T-cell (primary cell): ENCODE measurements at places on chromosomes 1 and 21.
A peak's percentile ranks its signal among the peaks of the same experiment; 100 is the strongest.

DNA sequence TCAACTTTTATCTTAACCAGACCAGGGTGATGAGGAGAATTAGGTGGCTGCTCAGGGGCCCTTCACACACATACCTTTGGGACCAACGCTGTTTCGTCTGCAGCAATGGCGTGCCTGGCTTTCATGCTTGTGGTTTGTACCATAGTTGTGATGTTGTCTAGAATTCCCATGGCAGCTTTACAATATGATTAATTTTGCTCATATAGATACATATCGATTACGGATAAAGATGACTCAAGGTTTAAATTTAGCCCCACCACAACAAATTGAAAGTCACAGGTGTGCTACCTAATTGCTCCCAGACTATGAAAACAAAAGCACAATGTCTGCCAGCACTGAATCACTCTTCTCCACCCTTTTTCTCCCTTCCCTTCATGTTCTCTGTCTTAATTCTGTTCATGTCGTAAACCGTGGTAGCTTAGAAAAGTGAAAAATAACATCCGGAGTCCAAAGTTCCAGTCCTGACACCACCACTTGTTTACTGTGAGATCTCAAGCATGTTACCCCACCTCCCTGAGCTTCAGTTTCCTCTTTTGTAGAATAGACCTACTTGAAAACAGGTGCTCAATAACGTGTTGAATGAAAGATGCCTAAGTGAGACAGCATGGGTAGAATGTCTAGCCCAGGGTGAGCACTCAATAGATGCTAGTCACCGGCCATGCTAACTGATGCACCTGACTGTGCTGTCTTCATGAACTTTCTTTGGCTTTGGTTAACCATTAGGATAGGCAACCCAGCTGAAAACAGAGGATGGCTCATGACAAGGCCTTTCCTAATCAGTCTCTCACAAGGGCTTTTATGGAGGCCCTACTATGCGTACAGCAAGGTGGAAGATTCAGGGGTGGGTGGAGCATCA lies 22.1 kb upstream of the JUN start:
- no peak for DNase-seq

DNA sequence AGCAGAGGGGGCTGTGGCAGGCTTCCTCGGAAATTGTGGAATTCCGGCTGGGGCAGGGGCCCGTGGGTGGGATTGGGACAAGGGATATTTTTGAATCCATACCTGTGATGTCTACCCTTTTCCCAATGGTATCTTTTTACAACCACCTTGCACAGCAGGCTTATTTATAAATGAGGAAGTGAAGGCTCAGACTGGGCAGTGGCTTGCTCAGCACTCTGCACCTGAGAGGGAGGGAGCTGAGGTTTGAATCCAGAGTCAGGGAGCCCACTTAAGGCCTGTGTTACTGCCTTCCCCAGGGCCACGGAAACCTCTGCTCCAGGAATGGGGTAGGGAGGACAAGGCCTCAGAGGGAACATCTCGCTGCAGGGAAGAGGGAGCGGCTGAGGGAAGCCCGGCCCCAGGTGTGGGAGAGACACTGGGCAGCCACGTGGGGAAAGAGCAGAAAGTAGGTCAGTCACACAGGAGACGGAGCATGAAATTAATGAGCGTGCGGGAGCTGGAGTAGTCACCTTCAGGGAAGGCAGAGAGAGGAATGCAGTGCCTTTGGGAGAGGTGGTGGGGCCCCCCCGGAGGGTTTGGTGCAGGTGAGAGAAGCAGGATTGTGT lies 35.4 kb upstream of the SCMH1 start:
- DNase-seq = no peak

DNA sequence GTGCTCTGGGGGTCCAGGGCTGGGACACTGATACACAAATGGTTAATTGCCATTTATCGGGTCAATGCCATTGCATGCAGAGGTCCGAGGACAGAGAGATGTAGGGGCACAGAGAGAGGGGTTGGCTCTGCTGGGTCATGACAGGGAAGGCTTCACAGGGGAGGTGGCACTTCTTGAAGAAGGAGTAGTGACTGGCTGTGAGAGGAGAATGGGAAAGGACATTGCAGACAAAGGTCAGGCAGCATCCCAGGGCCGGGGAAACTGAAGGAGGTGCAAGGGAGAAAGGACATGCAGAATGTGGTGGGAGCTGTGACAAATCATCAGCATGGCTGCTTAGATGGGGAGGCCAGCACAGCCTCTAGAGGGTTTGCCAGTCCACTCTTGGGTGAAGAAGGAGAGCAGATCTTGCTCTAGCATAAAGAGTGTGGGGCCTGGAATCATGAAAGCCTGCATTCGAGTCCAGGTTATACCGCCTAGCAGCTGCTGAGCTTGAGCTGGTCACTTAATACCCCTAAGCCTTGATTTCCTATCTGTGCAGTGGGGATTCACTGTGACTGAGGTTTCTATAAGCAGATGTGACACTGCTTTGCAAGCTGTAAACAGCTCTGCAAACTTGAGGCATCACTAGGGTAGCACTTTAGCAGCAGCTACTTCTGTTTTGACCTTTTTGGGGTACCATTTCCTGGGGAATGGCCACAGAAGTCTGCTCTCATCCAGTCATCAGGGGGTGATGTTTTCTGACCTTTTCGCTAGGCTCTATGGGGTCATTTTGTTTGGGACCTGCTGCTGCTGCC lies 59.2 kb upstream of the EPS8L3 start:
- no peak for DNase-seq

GRCh38 chr1:204475656-204476432 lies 18.8 kb downstream of the PIK3C2B start:
- DNase-seq = no peak

DNA sequence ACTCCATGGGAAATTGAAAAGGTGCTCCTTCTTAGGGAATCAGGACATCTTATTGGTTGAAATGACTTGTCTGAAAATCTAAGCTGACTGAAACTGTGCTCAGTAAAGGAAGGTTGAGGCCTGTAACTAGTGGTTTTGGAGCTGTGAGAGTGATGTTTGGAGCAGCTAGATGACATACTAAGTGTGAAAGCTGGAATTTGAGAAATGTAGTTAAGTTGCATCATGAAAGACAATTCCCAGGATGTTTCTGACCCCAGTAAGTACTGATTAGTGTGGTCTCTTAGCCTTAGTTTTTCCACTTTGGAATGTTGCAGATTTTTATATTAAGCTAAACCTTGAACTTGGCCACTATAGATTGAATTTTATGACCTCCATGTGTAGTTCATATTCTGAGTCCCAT lies 154.9 kb downstream of the PAPPA2 start:
- DNase-seq = no peak

GRCh38 chr1:19811206-19811851 lies 3.8 kb downstream of the RNF186 start:
- DNase-seq = peak; percentile 40

- DNase-seq = no peak
Measured at GRCh38 chr1:233945573-233945972, 41.1 kb downstream of the SLC35F3 start.

- no peak for DNase-seq
Measured at GRCh38 chr1:89130716-89131115, 4.8 kb upstream of the GBP2 start.

DNA sequence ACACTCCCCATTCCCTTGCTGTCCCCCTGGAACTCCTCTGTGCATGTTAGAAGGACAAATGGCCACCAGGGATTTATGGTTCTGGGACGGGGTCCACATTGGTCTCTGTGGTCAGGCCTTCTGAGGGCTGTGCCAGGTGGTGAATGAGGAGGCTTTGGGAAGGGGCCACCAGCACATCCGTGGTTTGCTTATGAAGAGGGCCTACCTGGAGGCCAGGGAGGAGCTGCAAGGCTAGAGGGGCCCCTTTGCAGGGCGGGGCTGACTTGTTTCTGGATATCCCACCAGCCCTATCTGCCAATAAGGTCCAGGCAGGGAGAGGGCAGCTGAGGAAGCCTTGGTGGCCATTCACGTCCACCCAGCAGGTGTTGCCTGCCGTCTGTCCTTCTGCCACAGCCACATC lies 24.9 kb downstream of the KCNA10 start:
- no peak for DNase-seq

GRCh38 chr21:28483301-28484035 lies 509.2 kb downstream of the LTN1 start:
- no peak for DNase-seq

- DNase-seq = no peak
Measured at GRCh38 chr21:42135386-42136052, 64.4 kb downstream of the UMODL1 start.

GRCh38 chr1:236398538-236398937 lies 4.5 kb downstream of the EDARADD start:
- no peak for DNase-seq

- no peak for DNase-seq
Measured at GRCh38 chr1:181541458-181541857, 58.1 kb downstream of the CACNA1E start.

- DNase-seq = no peak
Measured at GRCh38 chr1:66267201-66267940, 266.6 kb upstream of the SGIP1 start.

DNA sequence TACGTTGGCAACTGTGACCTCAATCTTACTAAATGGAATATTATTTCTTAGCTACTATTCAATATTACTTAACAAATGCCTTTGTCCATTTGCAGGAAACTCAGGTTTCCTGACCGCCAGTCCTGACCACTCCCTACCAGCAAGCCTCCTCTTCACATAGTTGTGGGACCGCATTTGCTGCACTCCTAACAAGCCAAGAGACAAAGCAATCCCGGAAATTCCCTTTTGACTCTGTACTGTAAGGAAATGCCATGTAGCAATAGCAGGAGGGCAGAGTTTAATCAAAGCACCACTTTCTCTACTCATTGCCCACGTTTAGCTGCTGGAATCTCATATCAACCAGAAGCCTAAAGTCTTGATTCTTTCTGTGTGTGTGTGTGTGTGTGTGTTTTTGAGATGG lies 28.1 kb upstream of the ACBD6 start:
- no peak for DNase-seq

DNA sequence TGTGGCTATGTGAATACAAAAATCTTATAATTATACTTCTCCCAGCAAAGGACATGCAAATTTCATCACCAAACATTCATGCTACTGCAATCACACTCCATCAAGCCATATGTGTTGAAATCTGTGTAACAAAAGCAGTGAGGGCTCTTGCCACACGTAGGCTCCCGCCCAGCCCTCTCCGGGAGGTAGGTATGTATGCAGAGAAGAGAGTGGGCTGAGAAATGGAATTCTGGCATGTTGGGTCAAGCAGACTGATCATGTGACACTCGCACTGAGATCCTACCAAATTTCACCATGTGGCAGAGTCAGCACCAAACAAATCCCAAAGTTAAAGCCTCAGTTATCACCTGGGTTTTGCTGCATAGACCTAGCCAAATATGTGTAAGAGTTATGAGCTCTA lies 49.7 kb downstream of the APP start:
- no peak for DNase-seq

DNA sequence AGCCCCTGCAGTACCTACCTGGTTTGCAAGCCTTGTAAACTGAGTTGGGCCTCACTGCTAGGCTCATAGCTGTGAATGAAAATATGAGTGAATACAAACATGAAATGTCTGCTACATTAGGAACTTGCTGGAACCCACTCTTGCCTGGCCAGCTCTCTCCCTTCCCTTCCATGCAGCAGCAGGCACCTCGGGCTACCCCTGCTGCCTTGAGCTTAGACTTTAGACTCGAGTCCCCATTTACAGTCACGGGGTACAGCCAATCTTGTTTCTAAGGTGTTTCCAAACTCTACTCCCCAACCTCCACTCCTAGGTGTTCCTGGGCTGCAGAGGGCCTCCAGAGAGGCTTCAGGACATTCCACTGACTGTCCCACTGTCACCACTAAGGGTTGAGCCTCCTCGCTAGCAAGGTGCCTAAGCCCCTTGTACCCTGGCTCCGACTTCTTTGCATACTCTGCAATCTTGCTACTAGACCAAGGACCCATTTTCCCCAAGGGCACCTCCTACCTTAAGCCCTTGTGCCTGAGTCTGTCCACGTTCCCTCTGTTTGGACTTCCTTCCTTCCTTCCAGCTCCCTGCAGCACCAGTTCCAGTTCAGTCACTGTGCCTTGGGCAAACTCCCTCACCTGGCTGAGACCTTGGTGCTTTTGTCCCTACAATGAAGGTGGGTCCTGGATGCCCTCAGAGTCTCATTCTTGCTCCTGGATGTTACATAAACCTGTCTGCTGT lies 36.9 kb downstream of the CDK18 start:
- DNase-seq = no peak

DNA sequence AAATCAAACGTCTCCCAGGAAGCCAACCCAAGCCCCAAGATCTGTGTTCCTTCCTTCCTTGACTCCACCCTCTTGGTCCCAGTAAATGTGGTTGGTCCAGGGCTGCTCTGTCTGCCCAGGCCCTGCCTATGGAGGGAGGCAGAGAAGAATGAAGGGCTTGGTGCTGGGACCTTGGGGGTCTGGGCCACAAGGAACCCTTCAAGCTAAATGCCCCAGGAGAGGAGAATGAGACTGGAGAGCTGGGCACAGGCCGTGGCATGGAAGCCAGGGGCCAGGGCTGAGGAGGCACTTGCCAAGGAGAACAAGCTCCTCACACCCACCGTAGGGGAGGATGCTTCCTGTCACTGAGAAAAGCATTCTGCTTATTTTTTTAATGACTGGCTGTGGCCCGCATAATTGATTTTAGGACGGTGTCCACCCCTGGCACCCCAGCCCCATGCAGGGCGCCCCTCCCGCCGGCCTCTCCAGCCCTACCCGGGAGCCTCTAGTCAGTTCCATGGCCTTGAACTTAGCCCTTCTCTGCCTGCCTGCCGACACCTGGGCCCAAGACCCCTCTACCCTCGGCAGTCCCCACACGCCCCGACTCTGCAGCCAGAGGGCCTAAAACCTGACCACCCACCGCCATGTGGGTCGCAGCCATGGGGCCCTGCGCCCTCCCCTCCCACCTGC lies 889 bp downstream of the CLEC20A start:
- no peak for DNase-seq

DNA sequence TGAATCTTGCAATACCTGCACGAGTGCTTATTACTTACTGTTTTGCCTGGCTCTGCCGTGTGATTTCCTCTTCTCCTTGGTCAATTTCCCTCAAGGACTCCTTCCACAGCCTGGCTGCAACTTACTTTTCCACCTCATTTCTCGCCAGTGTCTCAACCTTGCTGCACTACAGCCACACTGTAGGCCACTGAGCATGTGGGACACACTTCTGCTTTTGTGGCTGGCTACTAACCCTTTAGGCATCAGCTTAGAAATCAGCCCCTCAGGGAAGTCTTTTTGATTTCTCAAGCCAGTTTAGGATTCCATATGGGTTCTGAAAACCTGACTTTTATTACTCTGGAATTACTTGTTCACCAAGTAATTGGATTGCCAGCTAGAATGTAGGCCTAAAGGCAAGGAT lies 5.2 kb upstream of the DMRTB1 start:
- DNase-seq = no peak

DNA sequence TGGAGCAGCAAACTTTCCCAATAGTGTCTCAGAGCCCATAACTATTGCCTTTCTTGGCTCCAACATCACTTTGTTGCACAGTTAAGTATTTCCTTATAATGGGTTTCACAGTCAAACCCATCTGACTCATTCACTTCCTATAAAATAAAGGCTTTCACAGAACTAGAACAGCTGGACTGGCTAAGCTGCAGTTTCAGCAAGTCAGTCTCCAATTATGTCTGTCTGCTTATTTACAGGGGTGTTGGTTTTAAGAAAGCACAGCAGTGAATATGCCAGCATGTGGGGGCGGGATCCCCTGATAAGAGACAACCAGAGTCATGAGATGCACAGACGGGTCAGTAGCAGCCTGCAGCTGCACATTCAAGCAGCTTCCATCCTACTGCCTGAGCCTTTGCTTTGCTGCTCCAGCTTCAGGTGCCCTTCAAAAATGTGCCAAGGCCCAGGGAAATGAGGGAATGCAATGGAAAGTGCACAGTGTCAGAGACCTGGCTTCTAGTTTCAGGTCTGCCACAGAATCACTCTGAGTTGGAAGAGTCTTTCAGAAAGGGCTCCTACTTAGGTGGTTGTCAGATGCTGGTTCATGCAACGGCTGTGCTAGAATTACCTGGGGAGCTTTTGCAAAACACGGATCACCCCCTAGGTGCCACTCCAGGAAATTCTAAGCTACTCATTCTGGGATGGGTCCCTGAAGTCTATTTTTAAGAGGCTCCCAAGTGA lies 24.8 kb downstream of the RNF19B start:
- no peak for DNase-seq
